ENCODE measurements at places on chromosomes 16 and 17. TPM values are rescaled to one million over a fixed set of nuclear protein-coding genes. Genes with fewer than 3 reads are reported as not detected.

SPN gene
- 0.47 TPM for total RNA-seq

ARHGAP44 gene
- total RNA-seq = 7.3 TPM

KRTAP17-1 gene
- not detected for total RNA-seq

GRCh38 chr17:70739065-70739464 lies 569.7 kb downstream of the KCNJ2 start:
- DNase-seq = no peak
- H3K36me3 ChIP-seq = no peaks in the 10 kb centered on the region
- no peaks in the 10 kb centered on the region for H3K27me3 ChIP-seq
- H3K27ac ChIP-seq = no peak overlapping the region
- H3K4me1 ChIP-seq = no peaks in the 10 kb centered on the region

GRCh38 chr16:56332464-56333079 lies 92.8 kb downstream of the AMFR start:
- no peaks in the 10 kb centered on the region for H3K27me3 ChIP-seq
- peak; percentile 65 for DNase-seq
- H3K27ac ChIP-seq = no peak overlapping the region
- H3K4me3 ChIP-seq = no peak overlapping the region
- H3K36me3 ChIP-seq = no peaks in the 10 kb centered on the region

DNA sequence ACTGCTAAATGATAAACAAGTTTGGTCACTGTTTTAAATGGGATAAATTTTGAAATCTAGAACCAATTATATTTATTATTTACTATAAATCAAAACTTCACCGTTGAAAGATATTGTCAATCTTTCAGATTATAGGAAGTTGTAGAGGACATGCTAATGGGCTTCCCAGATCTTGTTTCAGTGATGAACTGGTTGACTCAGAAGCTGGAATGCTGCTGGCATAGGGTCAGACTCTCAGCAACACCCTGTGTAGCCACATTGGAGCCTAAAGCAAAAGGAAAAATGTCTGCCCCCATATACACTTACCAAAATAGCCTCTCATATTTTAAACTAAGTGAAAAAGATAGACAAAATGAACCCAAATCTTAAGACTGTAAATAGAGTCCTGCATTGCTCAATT lies 916.9 kb upstream of the SOX9 start:
- no peaks in the 10 kb centered on the region for H3K36me3 ChIP-seq
- H3K4me3 ChIP-seq = no peak overlapping the region
- DNase-seq = no peak

DNA sequence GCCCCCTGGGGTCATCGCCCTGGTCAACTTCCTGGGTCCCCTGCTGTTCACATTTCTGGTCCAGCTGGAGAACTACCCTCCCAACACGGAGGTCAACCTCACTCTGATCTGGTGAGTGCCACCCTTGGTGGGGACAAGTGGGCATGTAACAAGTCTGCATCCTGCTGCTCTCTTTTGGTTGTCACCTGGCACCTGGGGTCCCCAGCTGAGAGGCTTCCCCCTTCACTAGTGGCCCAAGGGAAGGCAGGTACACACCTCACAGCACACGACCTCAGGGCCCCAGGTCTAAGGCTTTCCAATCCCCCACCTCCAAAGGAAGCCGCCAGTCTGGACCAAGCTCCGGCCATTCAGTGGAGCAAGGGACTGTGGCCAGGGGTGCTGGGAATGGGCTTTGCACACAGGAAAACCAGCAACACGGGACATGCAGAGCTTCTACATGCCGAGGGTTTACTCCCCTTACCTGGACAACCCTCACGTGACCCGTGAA lies 4.4 kb downstream of the TMC8 start:
- DNase-seq = no peak
- H3K4me1 ChIP-seq = peaks cover 76% of the 10 kb centered on the region
- no peak overlapping the region for H3K27ac ChIP-seq
- H3K36me3 ChIP-seq = no peaks in the 10 kb centered on the region

DNA sequence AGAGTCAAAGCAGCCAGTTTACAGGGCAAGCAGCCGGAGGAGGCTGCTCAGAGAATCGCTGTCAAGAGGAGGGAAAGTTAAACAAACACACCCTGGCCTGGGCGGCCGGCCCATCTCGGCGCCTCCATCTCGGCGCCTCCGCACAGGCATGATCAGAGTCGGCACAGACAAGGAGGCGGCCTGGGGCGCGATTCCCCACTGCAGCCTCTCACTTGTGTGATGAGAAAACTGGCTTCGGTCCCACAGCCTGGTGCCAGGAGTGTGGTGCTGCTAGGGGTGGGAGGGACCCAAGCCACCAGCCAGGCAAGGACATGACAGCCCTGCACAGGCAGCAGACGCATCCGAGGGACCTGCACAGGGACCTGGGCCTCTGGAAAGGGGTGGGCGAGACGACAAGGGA lies 17.7 kb downstream of the SLC38A10 start:
- no peak overlapping the region for H3K4me3 ChIP-seq
- no peaks in the 10 kb centered on the region for H3K4me1 ChIP-seq
- no peak for DNase-seq
- no peak overlapping the region for H3K27ac ChIP-seq
- no peaks in the 10 kb centered on the region for H3K27me3 ChIP-seq
- H3K36me3 ChIP-seq = peaks cover 49% of the 10 kb centered on the region

- peaks cover 10% of the 10 kb centered on the region for H3K4me1 ChIP-seq
- H3K27ac ChIP-seq = no peak overlapping the region
- no peak for DNase-seq
- no peak overlapping the region for H3K4me3 ChIP-seq
Observed at GRCh38 chr17:31525801-31526549, 134.5 kb downstream of the RAB11FIP4 start.

DNA sequence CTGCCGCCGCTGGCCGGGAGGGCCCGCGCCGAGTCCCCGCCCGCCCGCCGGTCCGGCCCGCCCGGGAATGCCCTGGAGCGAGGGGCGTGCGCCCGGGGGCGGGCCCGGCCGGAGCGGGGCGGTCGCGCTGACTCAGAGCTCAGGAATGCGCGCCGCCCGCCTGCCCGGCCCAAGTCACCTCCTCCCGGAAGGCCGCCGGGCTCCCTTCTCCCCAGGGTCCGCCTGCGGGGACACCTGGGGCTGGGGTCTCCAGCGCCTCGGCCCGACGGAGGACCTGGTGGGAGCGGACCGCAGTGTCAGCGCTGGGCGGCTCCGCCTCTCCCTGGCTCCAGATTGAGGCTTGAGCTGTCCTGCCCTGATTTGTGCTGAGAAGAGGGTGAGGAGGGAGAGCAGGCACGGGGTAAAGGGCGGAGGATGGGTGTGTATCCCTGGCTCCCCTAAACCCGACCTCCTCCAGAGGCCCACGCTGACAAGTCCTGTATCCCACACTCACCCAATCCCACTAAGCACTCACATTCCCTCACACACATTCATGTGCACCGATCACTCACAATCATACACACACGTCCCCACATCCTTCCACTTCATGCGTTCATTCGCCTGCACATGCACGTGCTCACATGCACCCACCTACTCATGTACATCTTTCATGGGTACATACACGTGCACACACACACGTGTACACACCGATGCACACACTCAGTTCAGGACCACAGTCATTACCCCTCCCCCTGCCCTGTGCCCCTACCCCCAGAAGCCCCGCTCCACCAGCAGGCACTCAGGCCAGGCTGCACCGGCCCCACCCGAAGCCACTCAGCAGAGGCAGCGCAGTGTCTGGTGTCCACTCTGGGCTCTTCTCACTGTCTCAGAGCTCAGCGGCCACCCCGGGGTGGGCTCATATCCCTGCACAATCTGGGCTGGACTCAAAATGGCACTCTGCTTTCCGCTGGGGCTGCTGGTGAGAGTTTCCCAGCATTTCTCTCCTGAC lies at the start of gene RHBDF1:
Gene RHBDF1, minus strand, starts transcription at position 71 of the 988 bp plus-strand sequence. CDS start 7,616 bp downstream, outside the sequence.
- no peak for DNase-seq
- no peaks in the 10 kb centered on the region for H3K27me3 ChIP-seq
- H3K4me3 ChIP-seq = peak within 1 kb of the TSS; percentile 64
- H3K36me3 ChIP-seq = no peaks in the 10 kb centered on the region

DNA sequence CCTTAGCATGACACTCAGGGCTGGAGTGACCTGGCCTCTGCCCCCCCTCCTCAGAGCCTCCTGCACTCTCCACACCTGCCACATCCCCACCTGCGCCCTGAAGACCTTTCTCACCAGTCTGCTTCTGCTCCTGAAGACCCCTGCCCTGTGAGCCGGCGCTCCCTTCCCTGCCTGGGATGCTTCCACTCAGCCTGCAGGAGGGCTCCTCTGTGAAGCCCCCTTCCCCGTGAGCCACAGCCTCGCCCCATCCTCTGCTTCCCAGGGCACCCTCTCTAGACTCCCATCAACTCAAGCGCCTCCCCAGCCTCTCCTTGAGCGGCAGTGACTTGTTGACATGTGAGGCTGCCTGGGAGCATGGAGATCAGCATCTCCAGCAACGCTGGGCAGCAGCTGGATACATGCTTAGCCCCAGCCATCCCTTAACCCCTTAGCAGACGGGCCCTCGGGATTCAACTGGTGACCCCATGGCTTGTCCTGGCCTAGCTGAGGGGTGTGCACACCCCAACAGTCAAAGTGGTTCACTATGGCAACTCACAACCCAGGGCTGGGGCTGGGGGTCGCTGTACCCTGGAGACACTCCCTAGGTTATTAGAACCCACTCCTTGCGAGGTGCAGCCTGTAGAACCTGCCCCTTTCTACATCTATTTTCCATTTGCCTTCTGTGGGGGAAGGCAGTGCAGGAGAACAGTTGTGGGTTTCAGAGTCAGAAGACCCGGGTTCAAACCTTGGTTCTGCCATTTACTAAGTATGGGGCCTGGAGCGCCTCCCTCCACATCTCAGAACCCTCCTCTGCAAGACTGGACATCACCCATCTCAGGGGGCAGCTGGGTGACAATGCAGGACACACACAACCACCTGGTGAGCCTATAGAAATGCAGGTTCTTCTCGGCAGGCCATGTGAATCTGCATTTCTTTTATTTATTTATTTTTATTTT lies 21.5 kb downstream of the TMEM235 start:
- DNase-seq = no peak
- no peaks in the 10 kb centered on the region for H3K36me3 ChIP-seq
- no peak overlapping the region for H3K4me3 ChIP-seq
- no peaks in the 10 kb centered on the region for H3K27me3 ChIP-seq
